GM20000 (cell line): ENCODE measurements at places on chromosomes 7 and 10.

DNA sequence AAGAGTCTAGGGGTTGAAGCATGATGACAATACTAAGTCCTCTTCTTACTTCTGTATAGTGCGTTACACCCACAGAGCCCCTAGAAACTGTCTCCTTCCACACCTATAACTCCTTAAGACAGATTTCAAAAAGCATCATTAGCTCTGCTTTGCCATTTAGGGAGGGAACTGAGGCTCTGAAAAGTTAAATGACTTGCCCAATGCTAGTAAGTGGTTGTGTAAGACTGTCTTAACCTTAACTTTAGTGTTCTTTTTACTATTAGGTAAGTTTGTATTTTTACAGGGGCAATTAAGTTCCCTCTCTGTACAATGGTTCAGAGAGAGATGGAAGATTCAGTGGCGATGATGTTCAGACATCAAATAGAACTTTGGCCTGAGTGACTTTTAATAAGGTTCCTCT, 72.7 kb upstream of the ASAH2 start:
- DNase-seq: no peak

- no peak for DNase-seq
Observed at GRCh38 chr7:123271856-123272255, 72.1 kb upstream of the SLC13A1 start.

GRCh38 chr10:32360241-32360640, 13.3 kb upstream of the EPC1 start:
- DNase-seq: no peak

DNA sequence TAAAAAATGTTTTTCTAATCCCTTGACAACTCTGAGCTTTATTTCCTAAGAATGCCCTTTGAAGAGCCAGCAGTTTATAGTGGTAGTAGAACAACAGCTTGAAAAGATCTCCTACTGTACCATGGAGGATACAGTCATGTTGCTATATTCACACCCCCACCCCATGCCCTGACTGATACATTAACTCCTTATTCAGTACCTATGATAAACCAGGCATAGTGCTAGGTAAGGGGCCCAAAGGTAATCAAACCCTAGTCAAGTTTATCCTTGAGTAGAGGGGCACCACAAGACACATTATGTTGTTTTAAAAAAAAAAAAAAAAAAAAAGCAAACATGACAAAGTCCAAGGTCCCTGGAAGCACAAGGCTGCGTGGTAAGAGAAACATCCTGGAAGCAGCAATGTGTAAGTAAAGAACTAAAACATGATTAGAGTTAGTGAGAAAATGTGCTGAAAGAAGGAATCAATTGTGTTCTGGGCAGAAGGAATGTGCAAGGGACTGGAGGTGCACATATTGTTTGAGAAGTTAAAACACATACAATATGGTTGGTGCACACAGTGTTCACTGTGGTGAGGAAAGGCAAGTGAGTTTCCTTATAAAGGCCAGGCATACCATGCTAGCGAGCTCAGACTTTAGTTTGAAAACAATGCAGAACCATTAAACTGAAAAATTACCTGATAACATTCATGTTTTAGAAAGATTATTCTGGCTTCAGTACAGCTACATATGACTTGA, 51.2 kb downstream of the PDE1C start:
- no peak for DNase-seq

DNA sequence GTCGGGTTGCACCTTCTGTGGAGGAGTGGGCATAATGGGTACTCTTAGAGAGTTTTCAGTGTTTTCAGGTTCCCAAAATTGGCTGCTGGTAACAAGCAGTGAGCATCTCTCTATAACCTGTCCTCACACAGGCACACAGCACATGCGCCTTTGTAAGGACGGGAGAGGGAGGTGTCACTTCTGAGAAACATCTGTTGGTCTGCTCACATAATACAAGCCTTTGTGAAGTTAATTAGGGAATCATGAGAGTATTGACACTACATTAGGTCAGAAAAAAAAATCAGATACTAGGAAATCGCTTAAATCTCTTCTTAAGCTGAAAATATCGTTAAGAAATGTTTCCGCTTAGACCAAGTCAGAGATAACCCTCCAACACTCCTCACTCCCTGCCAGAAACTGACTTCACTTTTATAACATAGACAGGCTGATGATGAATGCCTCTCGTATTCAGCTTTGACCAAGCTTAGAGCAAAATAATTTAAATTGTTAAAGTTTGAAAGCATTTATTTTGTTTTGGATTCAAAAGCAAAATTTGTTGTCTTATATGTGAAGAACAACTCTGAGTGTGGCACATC, 769.7 kb downstream of the TNS3 start:
- no peak for DNase-seq

GRCh38 chr7:143362131-143363015, at the start of gene FAM131B:
TSS of gene FAM131B (minus strand) at chr7:143362713. CDS start at chr7:143362603, 110 bp downstream.
- peak; percentile 69 for DNase-seq

- DNase-seq: no peak
Observed at GRCh38 chr10:104339469-104340110, 1.3 kb upstream of the ITPRIP start.

- DNase-seq: no peak
Observed at GRCh38 chr10:26448292-26448691, 10.2 kb downstream of the APBB1IP start.

DNA sequence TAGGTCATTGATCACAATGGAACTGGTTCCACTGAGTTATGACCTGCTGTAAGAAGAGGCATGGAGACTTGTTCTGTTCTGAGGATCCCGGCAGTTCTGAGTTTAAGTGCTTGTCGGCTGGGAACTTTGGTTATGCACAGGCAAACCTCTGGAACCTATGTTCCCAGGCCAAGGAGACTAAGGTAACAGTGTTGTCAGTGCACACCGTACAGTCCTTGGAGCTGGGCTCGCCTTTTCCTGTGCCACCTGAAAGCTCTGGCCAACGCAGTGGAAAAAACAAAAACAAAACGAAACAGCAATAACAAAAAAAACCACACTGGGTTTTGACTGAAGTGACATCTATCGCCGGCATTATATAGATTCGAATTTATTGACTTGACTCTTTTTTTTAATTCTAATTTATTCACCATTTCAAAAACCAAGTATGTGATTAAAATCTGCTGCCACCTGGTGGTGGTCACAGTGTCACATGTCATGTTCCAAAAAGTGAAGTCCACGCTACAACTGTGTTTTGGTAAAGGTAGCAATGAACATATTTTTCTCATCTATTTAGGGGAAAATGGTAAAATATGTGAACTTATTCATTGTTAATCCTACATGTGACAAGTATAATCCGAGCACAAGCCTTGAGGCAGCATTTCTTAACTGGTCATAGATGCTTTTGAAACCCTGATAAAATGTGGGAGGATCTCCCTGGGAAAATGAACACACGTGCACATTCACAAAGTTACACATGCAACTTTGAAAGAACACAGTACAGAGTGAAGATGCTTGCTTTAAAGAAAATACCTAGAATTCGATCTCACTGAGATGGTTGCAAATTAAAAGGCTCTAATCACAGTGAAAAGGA, 113.8 kb upstream of the PPP2R2D start:
- peak; percentile 55 for DNase-seq

DNA sequence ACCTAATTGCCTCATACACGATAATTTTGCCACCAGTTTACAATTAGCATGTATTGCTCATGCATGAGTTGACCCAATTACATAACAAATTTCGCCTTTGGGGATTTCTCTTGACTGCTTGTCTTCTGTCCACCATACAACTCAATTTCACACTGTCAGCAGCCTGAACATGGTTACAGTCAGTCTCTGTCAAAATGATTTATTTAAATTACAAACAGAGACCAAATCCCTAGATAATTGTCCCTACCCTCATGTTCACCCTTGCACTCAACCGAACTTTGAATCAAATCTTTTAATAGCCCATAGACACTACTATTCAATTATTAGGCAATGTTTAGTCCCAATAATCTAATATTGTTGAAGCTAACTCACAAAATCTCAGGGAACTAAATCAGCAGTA, 59.7 kb upstream of the NEBL start:
- no peak for DNase-seq

DNA sequence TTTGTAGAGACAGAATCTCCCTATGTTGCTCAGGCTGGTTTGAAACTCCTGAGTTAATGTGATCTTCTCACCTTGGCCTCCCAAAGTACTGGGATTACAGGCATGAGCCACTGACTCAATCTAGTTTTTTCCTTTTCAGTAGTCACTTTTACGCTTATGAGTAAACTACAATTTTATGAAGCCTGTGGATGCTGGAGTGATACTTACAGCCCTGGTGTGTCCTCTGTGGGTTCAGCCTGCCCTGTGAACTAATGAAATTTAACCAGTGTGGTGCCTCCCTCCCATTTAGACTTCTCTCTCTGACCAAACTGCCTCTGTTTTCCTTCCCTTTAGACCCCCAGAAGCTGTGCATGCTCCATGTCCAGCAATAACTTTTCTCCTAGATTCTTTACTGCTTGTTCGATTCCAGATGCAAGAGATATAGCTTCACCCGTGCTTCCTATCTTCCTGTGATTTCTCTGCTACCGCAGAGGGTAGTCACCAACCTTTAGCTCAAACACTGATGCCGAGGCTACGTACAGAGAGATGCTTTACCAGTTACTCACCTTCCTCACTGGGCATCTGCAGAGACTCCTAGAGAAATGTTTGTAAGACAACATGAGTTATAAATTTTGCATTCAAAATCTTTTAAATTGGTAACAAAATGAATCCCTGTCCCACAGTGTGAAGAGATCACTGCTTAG, 90.8 kb downstream of the KIAA1217 start:
- DNase-seq: no peak

GRCh38 chr10:119521443-119522204, 20.9 kb downstream of the RGS10 start:
- DNase-seq: no peak

- no peak for DNase-seq
Observed at GRCh38 chr7:134318443-134318842, 1.7 kb upstream of the SLC35B4 start.

- no peak for DNase-seq
Observed at GRCh38 chr10:121732656-121733445, 134.6 kb upstream of the FGFR2 start.

DNA sequence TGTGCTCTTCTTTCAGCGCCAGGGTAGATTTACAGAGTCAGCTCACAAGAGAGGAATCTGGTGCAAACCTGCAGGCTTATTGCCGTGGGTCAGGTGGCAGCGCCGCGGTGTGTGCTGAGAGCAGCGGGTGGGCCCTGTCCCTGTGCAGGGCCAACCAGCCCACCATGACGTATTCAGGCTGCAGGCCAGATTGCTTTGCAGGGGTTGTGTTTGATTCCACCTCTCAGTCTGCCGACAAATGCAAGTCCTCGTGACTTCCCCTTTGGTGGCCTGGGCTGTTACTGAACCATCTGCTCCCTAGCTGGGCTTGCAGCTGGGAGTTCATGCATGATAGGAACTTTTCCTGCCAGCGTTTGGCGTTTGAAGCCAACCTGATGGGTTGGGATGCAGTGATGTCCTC, 66.7 kb upstream of the LEP start:
- no peak for DNase-seq

DNA sequence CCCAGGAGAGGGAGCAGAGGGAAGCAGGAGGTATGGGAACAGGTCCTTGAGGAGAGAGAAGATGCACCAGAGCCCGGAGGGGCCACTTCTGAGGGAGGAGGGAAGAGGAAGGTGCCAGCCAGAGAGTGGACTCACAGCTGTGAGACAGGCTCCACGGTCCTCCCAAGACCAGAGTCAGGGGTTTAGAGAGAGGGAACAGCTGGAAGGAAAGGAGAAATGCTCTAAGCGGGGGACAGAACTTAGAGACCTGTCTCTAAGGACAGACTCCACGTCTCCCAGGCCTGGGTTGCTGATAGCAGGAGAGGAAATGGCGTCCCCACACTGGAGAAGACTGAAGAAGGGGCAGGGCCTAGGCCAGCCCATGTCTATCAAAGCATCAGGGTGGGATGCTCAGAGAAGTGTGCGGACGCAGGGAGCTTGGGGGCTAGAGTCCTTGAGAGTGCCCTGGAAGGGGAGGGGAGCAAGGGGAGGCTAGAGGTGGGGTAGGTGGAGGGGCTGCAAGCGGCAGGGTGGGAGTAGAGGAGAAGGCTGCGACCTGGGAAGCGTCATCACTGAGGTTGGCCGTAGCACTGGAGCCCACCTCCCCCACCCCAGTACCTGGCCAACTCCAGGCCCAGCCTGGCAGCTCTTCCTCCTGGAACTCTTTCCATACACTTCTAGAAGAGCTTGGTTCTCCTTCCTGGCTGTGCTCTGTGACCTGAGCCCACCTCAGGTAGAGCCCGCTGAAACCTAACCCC, 25.6 kb upstream of the GRID1 start:
- peak; percentile 62 for DNase-seq

DNA sequence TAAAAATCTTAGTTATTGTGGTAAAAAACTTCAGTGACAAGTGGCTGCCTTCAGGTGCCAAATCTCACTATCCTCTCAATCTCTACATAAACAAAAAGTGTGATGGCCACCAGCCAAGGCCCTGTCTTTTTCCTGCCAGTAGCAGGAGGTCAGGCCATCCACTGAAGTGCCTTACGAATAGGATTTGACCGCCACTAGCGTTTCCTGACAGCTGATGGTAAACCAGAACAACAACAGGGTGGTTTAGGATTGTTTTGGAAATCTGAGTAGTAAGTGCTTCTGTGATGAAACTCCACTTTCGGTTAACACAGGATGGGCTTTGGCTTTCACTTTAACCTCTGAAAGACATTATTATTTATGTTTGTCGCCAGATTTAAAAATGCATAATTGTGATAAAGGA, 55.7 kb upstream of the OGDHL start:
- no peak for DNase-seq

GRCh38 chr7:148856891-148857290, 27.2 kb downstream of the EZH2 start:
- DNase-seq: peak; percentile 32

DNA sequence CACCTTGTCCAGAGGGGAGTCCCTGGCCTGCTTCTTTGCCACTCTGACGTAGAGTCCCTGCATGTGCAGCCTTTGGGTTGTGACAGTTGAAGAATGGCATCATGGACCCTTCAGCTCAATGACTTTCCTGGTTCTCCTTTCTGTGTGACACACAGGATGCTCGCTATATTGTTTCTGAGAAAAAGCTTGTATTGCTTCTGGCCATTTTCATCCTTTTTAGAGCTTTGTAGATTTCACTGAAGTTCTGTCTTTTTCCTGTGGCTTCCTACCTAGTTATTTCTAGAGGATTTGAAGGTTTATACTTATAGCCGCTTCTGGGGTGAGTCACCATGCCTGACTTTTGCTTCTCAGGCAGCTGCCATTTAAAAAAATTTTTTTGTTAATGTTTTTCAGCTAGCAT, 27.0 kb downstream of the SND1 start:
- peak; percentile 49 for DNase-seq

GRCh38 chr7:28263622-28264271, 83.2 kb upstream of the JAZF1 start:
- DNase-seq: no peak
